Effector CD8-positive, alpha-beta T cell (primary cell): ENCODE measurements at places on chromosomes 5 and 9.

DNA sequence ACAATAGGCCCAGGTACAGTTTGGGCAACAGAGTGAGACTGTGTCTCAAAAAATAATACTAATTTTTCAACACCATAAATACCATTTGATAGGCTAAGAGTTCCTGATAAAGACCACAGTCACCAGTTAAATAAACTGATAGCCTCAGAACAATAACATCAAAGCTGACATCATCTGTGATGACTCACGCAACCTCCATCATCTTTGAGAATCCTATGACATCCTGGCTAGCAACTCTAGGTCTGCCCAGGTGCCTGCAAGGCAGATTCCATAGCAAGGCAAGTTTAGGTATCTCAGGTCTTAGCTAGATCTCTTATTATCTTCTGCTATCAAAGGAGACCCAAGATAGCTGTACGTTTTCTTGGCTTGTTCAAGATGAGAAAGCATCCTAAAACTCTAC lies 30.5 kb upstream of the UBAP2 start:
- no peak for DNase-seq

GRCh38 chr5:77418162-77418561 lies 74.0 kb downstream of the WDR41 start:
- DNase-seq: no peak

- no peak for DNase-seq
Observed at GRCh38 chr9:135032041-135032835, 55.2 kb upstream of the OLFM1 start.

GRCh38 chr5:161406880-161407279 lies 139.6 kb downstream of the GABRB2 start:
- DNase-seq: no peak

GRCh38 chr9:107870927-107871680 lies 381.5 kb upstream of the KLF4 start:
- no peak for DNase-seq

DNA sequence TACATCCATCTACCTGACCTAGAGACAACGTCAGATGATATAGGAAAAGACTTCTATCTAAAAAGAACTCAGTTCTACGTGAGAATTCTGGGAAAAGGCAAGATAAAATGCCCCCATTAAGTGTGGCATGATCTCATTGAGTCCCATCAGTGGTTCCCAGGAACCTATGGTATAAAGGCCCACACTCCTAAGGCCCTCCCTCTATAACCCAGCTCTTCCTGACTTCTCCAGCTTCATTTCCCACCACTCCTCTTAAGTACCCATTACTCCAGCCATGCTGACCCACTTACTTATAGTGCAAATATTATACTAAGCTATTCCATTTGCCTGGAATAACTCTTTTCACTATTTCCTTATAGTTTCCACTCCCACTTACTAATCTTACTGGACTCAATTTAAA lies 95.4 kb upstream of the NR5A1 start:
- DNase-seq: no peak

- no peak for DNase-seq
Observed at GRCh38 chr5:6302684-6303083, 75.7 kb downstream of the MED10 start.

GRCh38 chr9:136273244-136273865 lies 27.7 kb upstream of the QSOX2 start:
- no peak for DNase-seq

GRCh38 chr5:167576897-167577296 lies 714.5 kb upstream of the WWC1 start:
- DNase-seq: no peak

GRCh38 chr9:33637881-33638280 lies 113.8 kb downstream of the ANKRD18B start:
- no peak for DNase-seq

- DNase-seq: no peak
Observed at GRCh38 chr9:70061776-70062175, 18.1 kb downstream of the MAMDC2 start.

DNA sequence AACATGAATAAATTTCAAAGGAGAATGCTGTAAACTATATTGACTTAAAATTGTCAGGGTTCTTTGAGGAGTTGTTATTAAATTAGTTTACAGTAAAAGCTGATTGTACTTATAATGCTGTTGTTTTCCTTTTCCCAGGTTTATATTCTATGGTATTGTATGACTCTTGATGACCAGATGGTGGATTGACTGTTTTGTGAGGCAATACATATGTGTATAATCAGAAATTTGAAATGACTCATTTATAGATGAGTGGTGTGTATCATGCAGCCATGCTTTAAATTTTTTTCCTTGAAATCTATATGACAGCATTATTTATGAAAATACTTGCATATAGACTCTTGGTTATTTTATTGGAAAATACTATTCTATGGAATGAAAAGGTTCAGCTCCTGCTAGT lies 195.3 kb downstream of the CNTLN start:
- no peak for DNase-seq

GRCh38 chr9:26157411-26157810 lies 479.2 kb upstream of the TUSC1 start:
- DNase-seq: no peak

DNA sequence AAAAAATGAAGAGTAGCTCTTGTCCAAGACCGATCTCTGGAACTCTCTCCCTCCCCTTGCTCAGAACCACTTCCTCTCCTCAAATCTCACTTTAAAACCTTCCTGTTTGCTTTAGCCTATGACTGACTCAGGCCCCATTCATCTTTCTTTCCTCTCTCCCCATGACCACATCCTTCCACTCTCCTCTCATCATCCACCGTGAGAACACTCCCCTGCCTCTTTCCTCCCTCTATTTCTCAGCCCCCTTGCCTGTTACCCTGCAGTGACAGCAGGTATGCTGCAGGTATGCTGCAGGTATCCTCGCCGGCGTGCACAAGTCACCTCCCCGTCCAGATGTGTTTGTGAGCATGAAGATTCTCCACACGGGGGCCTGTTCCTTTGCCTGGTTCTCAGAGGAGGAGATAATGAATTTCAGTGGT lies 505.3 kb downstream of the CCDC171 start:
- DNase-seq: no peak

DNA sequence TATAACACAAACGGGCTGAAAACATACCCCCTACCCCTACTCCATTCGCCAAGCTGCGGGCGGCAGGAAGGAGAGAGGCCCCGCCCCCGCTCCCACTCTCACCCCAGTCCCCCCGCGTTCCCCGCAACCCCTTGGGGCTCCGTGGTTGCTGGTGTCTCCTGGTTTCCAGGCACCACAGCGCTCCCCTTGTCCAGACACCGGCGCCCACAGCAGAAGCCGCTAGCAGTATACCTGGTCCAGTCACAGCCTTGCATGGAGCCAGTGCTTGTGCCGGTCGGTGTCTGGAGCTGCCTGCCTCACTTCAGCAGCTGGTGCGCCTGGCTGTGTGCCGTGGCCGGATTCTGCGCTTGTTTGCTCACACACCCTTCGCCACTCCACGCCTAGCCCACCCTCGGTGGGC lies 240.5 kb upstream of the DAB2 start:
- no peak for DNase-seq

GRCh38 chr5:1176473-1177391 lies 24.7 kb upstream of the SLC6A19 start:
- DNase-seq: no peak

DNA sequence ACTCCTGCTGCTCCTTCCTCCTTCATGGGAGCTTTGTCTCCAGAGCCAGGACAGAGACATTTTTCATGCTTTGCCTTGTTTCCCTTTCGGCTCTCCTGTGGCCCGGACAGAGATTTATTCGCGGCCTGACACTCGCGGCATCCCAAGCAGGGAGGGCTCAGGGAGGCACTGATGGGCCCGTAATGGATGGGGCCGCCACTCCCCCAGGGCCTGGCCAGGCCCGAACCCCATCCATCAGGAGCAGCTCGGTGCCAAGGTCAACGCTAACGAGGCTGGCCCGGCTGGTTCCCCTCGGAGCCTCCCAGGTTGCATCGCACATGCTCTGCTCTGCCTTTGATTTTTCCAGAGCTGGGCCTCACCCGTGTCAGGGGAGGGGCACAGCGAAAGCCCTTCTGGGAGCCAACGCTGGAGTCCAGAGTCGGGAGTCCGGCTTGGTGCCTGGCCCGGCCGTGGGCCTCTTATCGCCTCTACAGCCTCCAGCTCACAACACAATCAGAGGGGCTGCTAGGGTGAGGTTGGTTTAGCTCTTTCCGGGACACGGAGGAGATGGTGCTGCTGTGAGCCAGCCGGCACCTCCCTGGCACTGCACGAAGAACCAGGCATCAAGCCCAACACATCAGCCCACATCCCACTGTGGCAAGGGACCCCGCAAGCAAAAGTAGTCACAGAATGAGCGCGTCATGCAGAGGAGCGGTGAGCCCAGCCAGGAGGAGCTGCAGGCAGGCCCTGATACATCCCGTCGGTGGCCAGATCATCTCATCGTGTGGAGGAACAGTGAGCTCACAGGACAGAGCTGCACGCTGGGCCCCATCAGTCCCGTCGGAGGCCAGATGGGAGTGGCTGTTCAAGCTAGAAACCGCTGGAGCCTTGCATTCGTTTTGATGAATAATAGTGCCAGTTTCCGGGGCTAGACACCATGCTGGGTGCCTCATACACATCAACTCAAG lies 72.2 kb upstream of the BARHL1 start:
- no peak for DNase-seq

DNA sequence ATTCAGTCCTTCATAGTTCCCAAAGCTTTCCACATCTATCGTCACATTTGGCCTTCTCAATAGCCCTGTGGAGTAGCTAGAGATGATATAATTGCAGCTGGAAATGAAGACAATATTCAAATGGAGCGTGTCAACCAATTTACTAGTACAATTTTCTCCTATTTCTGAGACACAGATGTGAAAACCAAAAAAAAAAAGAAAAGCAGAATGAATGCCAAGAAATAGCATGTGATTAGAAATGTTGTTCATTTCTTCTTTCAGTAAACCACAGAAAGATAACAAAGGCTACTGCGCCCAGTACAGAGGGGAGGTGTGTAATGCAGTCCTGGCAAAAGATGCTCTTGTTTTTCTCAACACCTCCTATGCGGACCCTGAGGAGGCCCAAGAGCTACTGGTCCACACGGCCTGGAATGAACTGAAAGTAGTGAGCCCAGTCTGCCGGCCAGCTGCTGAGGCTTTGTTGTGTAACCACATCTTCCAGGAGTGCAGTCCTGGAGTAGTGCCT lies 99.0 kb downstream of the MUSK start:
- no peak for DNase-seq

GRCh38 chr5:165914456-165914855 lies 2377.0 kb upstream of the WWC1 start:
- no peak for DNase-seq
